Activated CD4-positive, alpha-beta T cell treated with anti-CD3 and anti-CD28 coated beads, Interleukin-2, amount 10 ng/mL, durations not matched to agents 7 days and 5 days (primary cell): ENCODE measurements at places on chromosomes 16 and 17.

DNA sequence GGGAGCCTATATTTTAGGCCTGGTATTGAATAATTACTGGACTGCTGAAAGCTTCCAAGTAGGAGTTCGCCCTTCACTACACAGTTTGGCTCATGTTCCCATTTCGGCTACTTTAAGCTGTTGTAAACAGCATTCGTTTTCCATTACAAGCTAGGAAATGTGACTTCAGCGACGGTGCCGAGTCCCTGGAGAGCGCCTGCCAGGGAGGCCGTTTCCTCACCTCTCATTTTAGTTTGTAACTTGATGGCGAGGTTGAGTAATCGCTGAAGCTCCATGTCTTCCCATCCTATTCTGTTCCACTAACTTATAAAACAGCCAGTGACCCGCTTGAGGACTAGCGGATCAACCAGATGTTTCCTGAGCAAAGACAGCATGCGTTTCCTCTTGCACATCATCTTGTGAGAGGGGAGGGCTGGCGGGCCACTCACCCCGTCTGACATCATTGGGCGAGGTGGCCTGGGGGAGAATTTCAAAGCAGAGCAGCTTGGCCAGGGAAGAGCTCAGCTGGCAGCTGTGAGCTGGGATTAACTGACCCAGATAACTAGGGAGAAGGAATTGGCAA, 32.9 kb downstream of the PCTP start:
- no peaks in the 10 kb centered on the region for H3K4me1 ChIP-seq
- no peak overlapping the region for H3K27ac ChIP-seq
- H3K4me3 ChIP-seq = no peak overlapping the region
- peaks cover 2% of the 10 kb centered on the region for H3K36me3 ChIP-seq
- H3K27me3 ChIP-seq = no peaks in the 10 kb centered on the region

GRCh38 chr16:47072158-47072557, 71.6 kb downstream of the NETO2 start:
- peaks cover 18% of the 10 kb centered on the region for H3K4me1 ChIP-seq
- no peak overlapping the region for H3K4me3 ChIP-seq
- DNase-seq = no peak
- no peak overlapping the region for H3K27ac ChIP-seq

DNA sequence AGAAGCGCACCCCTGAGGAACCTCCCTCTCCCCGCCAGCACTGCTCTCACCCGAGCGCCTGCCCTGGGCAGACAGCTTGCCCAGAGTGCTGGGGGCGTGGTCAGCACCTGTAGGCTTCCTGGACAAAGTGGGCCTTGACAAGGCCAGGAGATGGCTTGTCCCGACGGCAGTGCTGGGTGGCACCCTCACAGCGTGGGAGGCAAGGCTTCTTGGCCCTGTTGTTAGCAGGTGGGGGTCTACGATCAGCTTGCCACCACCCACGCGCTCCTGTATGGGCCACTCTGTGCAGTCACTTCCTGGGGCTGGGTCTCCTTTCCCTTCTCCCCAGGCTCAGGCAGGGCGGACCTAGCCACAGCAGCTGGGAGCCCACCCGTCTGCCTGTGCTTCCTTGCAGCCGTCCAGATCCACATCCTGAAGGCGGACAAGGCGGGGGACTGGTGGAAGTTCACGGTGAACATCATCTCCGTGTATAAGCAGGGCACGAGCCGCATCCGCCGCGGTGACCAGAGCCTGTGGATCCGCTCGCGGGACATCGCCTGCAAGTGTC, 218.0 kb downstream of the NTN1 start:
- peak overlapping the region; percentile 69 for H3K4me3 ChIP-seq
- H3K27me3 ChIP-seq = no peaks in the 10 kb centered on the region
- H3K27ac ChIP-seq = peak overlapping the region; percentile 57
- peaks cover 17% of the 10 kb centered on the region for H3K4me1 ChIP-seq
- H3K36me3 ChIP-seq = no peaks in the 10 kb centered on the region
- DNase-seq = no peak

DNA sequence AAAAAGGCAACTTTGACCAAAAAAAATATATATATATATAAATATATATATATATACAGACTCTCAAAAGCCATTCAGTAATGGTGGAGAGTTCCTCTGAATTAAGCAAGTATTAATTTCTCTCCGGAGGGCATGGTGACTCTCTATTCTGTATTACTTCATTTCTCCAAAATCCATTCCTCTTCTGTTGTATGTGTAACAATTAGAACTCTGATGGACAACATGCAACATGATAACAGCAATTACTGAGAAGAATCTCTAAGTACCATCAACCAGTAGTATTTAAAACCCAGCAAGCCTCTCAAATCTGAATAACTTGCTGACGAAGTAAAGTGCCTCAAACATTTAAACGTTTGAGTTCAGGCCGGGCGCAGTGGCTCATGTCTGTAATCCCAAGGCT, 2.3 kb downstream of the GRB2 start:
- peaks cover 16% of the 10 kb centered on the region for H3K36me3 ChIP-seq
- H3K27me3 ChIP-seq = peaks cover under 1% of the 10 kb centered on the region
- DNase-seq = no peak
- H3K4me1 ChIP-seq = peaks cover 46% of the 10 kb centered on the region
- H3K4me3 ChIP-seq = peak overlapping the region; percentile 94
- H3K27ac ChIP-seq = peak overlapping the region; percentile 27

GRCh38 chr17:45046537-45047125, 4.8 kb downstream of the DCAKD start:
- no peaks in the 10 kb centered on the region for H3K27me3 ChIP-seq
- H3K4me1 ChIP-seq = peaks cover 43% of the 10 kb centered on the region
- peaks cover 16% of the 10 kb centered on the region for H3K36me3 ChIP-seq
- DNase-seq = no peak
- no peak overlapping the region for H3K27ac ChIP-seq
- no peak overlapping the region for H3K4me3 ChIP-seq

DNA sequence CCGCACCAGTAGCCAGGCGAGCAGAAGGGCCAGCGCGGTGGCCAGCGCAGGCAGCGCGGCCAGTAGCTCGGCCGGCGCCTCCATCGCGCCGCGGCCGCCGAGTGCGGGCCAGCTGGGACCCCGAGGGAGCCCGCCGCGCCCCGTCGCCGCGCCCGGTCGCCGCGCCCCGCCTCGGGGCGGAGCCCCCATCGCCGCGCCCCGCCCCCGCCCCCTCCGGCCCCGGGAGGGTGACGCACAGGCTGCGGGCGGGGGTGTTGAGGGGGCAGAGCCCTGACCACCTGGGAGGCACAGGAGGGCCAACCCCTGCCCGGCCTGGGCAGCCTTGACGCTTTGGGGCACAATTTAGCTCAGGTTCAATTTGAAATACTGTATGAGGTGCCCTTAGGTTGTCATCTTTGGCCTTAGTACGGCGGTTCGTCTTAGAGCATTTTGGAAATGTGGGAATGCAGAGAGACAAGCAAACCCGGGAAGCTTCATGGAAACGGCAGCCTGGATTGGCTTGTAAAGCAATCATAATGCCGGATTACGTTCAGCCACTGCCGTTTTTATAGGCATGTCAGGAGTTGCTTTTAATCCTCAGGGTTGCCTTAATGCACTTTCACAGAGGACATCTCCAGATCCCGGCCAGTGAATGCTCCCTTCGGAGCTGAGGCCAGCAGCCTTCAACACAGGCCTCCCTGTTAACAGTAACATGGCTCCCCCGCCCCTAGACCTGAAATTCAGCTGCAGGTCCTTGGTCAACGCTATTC, at the start of gene MXRA7:
Gene MXRA7, minus strand, starts transcription at position 103 of the 749 bp plus-strand sequence. Its CDS starts 19 bp downstream, at position 84.
- peaks cover 48% of the 10 kb centered on the region for H3K4me1 ChIP-seq
- peak within 1 kb of the TSS; percentile 71 for H3K4me3 ChIP-seq
- peak; percentile 56 for DNase-seq
- H3K27me3 ChIP-seq = peaks cover 1% of the 10 kb centered on the region

DNA sequence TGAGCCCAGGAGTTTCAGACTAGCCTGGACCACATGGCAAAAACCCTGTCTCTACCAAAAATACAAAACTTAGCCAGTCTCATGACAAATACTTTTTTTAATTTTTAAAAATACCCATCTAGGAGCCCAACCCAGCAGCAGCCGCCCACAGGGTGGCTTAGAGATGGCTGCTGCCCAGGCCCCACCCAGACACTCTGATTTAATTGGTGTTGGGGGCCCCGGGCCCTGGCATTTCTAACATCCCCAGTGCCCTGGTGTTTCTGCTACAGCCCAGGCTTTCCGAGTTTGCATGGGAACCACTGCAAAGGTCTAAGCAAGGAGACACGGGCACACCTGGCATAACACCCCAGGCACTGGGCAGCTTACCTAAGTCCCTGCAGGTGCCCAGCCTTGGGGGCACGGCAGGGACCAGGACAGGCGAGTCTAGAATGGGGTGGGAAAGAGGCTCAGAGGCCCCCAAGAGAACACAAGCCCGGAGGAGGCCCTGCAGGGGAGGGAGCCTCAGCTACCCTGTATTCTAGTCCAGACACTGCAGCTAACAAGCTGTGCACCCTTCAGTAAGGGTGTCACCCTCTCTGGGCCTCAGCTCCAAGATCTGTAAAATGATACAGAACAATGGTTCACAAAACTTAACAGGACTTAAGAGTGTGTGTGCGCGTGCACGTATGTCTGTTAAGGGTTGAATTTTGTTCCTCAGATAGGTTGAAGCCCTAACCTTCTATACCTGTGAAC, 48.8 kb downstream of the RMI2 start:
- peaks cover 6% of the 10 kb centered on the region for H3K4me1 ChIP-seq
- H3K36me3 ChIP-seq = no peaks in the 10 kb centered on the region
- H3K4me3 ChIP-seq = no peak overlapping the region
- no peak for DNase-seq

DNA sequence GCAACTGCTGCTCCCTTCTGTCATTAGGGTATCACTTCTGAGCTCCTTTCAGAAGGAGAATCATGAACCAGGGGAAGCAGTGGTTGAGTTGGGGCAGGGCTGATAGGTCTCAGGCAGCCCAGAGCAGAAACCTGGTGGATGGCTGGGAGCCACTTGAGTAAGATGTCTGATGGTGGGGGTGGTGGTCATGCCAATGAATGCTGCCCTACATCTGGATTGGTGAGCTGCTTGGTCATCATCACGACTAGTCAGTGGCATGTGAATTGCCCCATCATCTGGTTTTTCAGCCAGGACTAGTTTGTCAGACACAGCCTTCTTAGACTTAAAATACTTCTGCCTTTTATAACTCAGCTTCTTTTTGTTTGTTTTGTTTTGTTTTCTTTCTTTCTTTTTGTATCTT, 2.6 kb downstream of the GID4 start:
- peaks cover 5% of the 10 kb centered on the region for H3K36me3 ChIP-seq
- no peak for DNase-seq
- peak overlapping the region; percentile 86 for H3K4me3 ChIP-seq
- no peak overlapping the region for H3K27ac ChIP-seq
- H3K27me3 ChIP-seq = no peaks in the 10 kb centered on the region
- peaks cover 43% of the 10 kb centered on the region for H3K4me1 ChIP-seq

DNA sequence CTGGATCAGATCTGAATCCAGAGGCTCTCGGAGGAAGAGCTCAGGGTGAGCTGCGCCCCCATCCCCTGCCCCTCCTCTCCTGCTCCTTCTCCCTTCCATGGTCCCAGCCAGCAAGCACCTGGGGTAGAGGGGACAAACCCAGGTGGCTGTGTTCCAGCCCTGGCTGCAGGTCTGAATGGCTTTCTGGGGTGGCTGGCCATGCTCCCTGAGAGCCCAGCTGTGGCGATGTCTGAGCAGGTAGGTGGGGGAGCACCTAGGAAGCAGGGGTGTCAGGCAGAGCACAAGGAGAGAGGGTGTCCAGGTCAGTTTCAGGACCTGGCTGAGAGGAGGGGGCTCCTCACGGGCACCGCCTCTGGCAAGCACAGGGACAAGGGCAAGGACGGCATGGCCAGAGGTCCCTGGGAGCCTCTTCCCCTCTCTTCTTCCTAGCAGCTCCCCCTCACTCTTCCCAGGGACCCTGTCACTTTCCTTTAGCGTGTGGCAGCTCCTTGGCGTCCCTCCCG, 310.0 kb downstream of the SEC14L1 start:
- no peaks in the 10 kb centered on the region for H3K27me3 ChIP-seq
- H3K4me3 ChIP-seq = peak overlapping the region; percentile 95
- H3K36me3 ChIP-seq = peaks cover 81% of the 10 kb centered on the region
- no peak for DNase-seq
- peaks cover 57% of the 10 kb centered on the region for H3K4me1 ChIP-seq

- H3K4me3 ChIP-seq = no peak overlapping the region
- no peaks in the 10 kb centered on the region for H3K36me3 ChIP-seq
- DNase-seq = no peak
- H3K27ac ChIP-seq = no peak overlapping the region
- peaks cover 13% of the 10 kb centered on the region for H3K4me1 ChIP-seq
Observed at GRCh38 chr17:50774225-50774803, 7.0 kb upstream of the ANKRD40CL start.

GRCh38 chr16:65315081-65315780, 193.4 kb upstream of the CDH11 start:
- no peaks in the 10 kb centered on the region for H3K4me1 ChIP-seq
- H3K27me3 ChIP-seq = no peaks in the 10 kb centered on the region
- DNase-seq = no peak
- no peaks in the 10 kb centered on the region for H3K36me3 ChIP-seq
- no peak overlapping the region for H3K4me3 ChIP-seq

DNA sequence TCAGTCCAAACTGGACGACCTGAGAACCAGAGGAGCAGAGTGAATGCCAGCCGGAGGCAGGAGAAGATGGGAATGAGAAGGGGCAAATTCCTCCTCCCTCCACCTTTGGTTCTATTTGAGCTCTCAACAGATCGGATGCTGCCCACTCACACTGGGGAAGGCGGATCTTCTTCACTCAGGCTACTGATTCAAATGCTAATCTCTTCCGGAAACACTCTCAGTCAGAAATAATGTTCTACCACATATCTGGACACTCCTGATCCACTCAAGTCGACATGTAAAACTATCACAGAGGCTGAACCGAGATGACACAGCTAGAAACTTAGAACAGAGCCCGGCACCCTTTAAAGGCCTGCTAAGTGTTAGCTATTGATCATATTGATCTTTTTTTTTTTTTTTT, 57.4 kb upstream of the GRIN2A start:
- H3K4me3 ChIP-seq = no peak overlapping the region
- no peak overlapping the region for H3K27ac ChIP-seq
- H3K4me1 ChIP-seq = no peaks in the 10 kb centered on the region
- no peaks in the 10 kb centered on the region for H3K36me3 ChIP-seq

DNA sequence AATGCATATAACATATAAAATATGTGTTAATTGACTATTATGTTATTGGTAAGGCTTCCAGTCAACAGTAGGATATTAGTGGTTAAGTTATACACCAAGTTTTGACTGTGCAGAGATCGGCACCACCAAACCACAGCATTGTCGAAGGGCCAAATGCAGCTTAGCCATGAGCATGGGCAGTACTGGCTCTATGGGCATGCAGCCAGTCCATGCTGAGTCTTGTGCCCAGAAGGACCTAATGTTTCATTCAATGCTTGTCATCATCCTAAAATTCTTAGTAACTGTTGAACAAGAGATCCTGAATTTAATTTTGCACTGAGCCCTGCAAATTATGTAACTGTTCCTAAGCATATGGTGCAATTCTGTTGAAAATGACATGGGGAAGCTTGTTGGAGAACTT, 233.4 kb upstream of the HS3ST3A1 start:
- no peaks in the 10 kb centered on the region for H3K36me3 ChIP-seq
- H3K27me3 ChIP-seq = no peaks in the 10 kb centered on the region
- no peak for DNase-seq
- H3K4me1 ChIP-seq = no peaks in the 10 kb centered on the region

DNA sequence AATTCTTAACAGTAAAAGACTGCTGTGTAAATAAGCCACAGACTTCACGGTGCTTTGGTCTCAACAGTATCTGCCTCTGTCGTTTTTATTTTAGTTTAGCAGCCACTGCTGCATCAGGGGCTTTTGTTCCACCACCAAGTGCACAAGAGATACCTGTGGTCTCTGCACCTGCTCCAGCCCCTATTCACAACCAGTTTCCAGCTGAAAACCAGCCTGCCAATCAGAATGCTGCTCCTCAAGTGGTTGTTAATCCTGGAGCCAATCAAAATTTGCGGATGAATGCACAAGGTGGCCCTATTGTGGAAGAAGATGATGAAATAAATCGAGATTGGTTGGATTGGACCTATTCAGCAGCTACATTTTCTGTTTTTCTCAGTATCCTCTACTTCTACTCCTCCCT, 7.9 kb downstream of the HERPUD1 start:
- H3K36me3 ChIP-seq = peaks cover 79% of the 10 kb centered on the region
- H3K4me1 ChIP-seq = peaks cover 81% of the 10 kb centered on the region
- no peak for DNase-seq
- peak overlapping the region; percentile 85 for H3K27ac ChIP-seq
